RCC 7860 (cell line): ENCODE measurements at places on chromosomes 12 and 14.

- peak; percentile 34 for DNase-seq
Observed at GRCh38 chr12:49296836-49297694, 2.1 kb downstream of the PRPH start.

GRCh38 chr14:94761348-94761996, 8.4 kb downstream of the GSC start:
- DNase-seq, result no peak

DNA sequence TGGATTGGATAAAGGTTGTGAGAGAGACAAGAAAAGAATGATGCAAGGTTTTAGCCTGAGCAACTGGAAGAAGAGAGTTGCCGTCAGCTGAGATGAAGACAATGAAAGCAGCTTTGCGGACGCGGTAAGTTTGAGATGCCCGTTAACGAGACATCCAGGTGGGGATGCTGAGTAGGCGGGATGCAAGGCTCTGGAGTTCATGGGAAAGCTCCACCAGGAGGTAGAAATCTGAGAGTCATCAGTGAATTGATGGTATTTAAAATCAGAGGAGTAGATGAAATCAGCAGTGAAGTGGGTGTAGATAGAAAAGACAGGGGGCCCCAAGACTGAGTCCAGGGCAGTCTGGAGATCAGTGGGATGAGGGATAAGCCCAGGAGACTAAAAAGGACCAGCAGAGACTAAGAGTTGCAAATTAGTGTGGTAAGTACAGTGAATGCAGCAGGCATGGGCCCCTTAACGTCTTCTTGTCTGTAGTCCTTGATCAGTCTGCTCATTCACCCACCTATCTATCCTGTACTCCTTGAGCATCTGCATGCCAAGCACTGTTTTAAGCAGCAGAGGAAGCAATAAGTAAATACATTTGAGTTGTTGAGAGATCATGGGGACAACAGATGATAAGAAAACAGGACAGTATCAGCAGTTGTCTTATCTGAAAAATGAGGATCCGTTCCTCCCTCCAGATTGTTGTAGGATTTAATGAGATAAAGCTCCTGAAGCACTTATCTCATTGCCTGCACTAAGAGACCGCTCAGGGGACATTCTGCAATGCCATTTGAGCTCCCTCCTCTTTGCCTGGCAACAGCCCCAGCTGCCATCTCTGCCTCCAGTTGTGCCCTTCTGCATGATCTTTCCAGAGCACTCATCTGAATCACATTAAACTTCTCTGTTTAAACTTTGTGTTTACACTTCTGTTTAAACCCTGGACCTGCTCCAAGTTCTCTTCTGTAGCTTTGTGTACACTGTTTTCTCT, 91.5 kb downstream of the APAF1 start:
- DNase-seq, result no peak

- DNase-seq, result no peak
Observed at GRCh38 chr12:32854097-32854496, 42.5 kb downstream of the PKP2 start.

GRCh38 chr12:108215458-108215857, 86.4 kb downstream of the WSCD2 start:
- no peak for DNase-seq

- no peak for DNase-seq
Observed at GRCh38 chr12:95185072-95185471, 32.2 kb downstream of the FGD6 start.

- no peak for DNase-seq
Observed at GRCh38 chr14:99879401-99880295, 86.4 kb downstream of the EML1 start.
